Foreskin melanocyte (primary cell): ENCODE measurements at places on chromosomes 12 and 14.

DNA sequence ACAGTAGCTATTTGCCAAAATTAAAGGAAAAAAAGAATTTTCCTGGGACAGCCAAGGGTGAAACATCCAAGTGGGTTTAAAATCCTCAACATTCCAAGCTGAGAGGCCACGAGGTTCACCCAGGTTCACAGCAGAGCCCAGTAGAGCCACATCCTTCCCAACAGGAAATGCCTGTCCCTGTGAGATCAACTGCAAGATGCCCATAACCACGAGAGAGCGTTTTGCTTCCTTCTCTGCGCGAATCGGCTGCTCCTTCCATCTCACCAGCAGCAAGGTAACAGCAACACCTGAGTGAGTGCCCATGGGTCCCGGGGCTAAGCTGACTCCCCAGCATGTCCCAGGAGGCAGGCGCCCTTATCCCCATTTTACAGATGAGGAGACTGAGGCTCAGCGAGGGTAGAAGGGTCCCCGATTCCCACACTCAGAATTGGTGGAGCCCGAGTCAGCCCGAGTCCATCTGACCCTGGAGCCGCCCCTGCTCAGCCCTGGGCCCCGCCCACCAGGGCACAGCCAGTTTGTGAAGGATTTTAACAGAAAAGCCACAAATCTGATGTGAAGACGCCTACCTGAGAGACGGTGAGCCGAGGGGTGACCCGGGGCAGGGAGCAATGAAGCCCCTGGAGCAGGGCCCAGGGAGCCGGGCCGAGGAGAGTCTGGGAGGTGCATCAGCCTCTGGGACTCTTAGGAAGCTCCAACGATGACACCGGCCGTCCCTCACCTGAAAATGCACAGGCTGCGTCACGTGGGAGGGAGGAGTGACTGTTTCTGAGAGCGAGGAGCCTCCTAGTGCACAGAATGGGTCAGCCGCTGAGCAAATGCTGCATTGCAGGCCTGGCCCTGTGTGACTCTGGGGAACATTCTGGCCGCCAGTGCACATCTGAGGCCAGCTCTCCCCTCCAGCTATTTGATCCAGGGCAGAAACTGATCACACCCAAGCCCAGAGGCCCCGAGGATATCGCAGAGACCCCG lies 236.9 kb upstream of the SFSWAP start:
- DNase-seq, result no peak

DNA sequence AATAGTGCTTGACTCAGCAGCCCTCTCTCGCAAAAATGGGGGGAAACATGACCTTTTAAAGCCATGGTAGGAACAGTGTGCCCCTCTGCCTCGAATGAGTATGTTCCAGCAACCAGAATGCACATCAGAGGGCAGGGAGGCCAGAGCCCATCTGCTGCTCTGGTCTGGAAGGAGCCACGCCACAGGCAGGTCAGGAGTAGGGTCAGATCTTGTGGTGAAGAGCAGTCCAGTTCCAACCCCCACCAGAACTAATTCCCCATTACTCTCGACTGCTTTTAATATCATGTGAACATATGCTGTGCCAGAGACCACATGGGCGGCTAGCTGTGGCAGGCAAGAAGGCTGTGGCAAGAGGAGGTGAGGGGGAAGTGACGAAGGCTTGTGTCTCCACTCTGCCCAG lies 34.6 kb upstream of the TMX1 start:
- no peak for DNase-seq

GRCh38 chr14:104082807-104083206 lies 2.7 kb upstream of the ASPG start:
- no peak for DNase-seq

DNA sequence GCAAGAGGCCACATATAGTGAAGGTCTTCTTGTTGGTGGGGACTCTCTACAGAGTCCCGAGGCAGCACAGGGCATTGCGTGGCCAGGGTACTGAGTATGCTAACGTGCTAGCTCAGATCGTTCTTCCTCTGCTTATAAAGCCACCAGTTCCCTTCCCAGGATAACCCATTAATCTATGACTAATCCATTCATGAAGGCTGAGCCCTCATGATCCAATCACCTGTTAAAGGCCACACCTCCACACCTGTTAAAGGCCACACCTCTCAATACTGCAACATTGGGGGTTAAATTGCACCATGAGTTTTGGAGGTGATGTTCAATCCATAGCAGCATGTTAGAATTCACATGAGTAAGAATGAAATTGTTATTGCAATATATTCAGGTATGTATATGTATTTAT lies 12.8 kb upstream of the YARS2 start:
- no peak for DNase-seq

DNA sequence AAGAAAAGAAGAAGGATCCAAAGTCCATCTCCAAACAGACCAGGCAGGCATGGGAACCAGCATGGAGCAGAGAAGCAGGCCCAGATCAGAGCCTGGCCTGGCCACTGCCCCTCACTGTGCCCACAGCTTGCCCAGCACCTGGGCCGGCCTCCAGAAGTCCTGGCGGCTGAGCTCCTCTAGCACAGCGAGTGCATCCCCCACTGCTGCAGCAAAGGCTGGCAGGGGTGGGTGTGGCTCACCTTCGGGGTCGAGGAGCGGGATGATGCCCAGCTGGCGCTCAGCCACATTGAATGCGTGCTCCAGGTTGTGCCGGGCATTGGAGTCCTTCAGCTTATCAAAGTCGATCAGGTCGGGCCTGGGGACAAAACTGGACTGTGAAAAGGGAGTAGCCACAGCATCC lies 78.7 kb downstream of the SPTB start:
- DNase-seq, result no peak

- no peak for DNase-seq
Observed at GRCh38 chr14:66045572-66046021, 440.6 kb upstream of the CCDC196 start.

DNA sequence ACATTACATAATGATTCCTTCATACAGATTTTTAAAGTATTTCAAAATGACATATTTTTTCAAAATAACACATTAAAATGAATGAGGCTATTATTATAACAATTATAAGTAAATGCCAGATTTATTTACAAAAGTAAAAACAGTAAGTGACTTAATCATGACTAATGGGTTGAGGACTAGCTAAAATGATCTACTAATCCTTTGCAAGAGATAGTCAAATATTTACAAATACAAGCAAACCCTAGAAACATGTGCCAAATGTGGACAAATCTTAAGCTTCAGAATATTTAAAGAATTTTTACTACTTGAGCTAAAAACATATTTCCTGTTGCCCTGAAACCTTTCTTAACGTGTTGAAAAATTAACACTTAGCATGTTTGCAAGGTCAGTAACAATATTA lies 74.8 kb downstream of the KIF21A start:
- no peak for DNase-seq

- no peak for DNase-seq
Observed at GRCh38 chr12:69687390-69687789, 11.7 kb downstream of the BEST3 start.

DNA sequence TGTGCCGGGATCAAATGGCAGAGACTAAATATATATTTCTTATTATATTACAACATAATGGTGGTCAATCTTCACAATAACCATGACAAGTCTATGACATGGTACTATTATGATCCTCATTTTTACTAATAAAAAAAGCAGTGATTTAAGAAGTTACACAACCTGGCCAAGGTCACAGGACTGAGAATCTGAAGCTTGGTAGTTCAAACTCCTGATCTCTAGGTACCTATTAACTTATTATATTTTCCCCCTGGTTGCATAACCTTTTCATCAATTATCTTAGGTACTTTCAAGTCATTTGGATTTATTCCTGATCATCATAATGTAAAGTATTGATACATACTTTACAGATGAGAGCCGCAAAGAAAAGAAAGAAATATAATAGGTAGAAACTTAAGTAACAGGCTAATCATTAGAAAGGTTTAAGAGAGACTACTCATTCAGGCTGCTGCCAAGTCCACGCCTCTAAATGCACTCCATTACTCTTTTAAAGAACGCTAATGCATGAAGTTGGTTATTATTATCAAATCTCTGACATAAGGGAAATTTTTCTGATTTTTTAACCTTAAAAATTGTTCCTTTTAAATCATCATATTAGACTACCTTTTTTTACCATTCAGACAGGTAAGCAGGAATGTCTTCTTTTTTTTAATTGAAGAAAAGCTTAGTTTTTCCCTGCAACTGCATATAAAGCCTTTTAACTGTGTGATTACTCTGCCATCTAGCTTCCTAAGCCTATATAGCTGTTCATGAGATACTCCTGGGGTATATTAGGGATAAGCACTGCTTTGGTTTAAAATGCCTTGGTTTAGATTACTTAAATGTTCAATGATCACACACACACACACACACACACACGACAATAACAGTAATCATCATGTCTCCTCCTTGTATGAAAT lies 35.6 kb downstream of the RPS29 start:
- no peak for DNase-seq

DNA sequence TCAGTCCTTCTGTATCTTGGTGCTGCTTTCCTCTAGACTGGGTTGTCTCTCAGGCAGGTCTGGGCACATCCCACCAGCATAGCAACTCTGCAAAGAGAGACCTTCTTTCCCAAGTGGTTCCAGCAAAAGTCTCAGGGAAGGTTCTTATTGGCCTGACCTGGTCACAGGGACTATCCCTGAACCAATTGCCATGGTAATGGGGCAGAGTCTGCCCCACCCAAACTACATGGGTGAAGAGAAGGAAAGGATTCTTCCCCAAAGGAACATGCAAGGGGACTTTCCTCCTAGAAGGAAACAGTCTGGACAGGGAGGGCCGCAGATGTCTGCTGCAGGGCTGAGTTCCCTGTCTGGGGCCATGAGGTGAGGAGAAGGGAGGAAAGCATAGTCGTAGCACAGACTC lies 122.2 kb upstream of the NCOR2 start:
- DNase-seq, result no peak

DNA sequence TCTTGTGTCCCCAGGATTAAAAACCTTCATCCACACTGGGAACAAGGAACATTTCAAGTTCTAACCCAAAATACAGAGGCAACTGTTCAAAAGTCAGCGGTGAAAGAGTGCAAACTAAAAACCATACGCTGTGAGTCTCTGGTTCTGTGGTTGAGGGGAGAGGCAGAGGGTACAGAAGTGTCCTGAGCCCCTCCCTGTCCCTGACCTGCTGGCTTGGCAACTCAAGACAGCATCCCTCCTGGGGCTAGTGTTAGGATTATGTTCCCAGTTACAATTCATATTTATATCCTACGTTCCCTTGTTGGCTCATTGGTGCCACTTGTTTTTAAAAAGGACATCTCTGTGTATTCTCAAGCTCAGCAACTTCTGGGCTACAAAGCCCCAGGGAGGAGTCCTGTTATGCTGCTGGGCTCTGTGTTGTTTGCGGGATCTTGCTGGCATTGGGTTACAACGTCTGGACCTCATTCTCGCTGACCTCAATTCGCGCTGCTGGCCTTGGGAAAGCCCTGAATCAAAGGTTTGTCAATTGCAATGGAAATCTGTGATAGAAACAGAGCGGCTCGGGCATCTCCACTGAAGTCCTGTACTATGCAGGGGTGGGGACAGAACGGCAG lies 420.8 kb downstream of the FUT8 start:
- DNase-seq, result no peak

- peak; percentile 41 for DNase-seq
Observed at GRCh38 chr12:132600048-132601032, 10.0 kb downstream of the LRCOL1 start.

DNA sequence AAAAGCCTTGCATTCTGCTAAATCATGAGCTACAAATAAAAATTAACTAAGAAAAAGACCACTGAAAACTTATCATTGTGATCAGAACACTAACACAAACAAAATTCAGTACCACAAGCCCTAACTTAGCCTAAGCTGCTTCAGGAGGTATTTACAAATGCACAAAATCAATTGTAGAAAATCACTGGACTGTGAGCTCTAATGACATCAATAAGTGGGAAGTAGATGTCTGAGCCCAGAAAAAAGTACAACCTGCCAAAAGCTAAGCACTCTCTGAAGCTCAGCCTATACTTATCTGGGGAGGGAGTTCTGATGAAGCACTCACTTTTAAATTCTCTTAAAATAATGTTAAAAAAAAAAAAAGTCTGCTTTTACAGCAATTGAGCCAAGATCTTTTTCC lies 92.9 kb downstream of the SLCO1B1 start:
- DNase-seq, result no peak

DNA sequence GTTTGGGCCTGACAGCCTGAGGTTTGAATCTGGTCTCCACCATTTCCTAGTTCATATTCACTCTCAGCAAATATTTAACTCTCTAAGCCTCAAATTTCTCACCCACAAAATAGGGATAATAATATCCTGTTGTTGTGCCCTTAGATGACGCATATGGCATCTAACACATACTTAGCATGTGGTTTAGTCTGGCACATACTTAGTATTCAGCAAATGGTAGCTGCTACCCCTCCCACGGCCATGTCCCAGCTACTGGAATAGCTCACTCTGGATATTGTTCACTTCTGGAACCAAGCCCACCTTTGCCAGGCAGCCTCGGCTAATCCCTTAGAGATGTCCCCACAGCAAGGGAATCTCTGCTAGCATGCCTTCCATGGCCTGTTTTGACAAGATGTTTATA lies 53.3 kb downstream of the BICD1 start:
- no peak for DNase-seq

GRCh38 chr12:130603396-130603965 lies 112.6 kb downstream of the RIMBP2 start:
- no peak for DNase-seq

- DNase-seq, result no peak
Observed at GRCh38 chr14:100144645-100144995, 14.8 kb downstream of the DEGS2 start.

DNA sequence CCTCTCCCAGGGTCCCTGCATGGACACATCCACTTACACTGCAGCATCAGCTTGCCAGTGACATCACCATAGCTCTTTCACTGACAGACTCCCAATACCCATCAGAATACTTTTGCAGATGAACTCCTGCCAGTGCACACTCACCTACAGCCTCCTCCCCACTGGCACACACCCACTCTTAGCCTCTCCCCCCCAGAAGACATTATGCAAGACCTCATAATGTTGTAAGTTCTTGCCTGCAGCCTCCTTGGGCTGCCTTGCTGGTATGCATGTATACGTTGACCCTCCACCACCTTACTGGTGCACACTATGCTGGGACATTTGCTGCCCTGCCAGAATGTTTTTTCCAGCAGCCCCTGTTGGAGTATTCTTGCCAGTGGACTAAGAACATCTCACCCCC lies 324.2 kb downstream of the AEBP2 start:
- DNase-seq, result no peak

DNA sequence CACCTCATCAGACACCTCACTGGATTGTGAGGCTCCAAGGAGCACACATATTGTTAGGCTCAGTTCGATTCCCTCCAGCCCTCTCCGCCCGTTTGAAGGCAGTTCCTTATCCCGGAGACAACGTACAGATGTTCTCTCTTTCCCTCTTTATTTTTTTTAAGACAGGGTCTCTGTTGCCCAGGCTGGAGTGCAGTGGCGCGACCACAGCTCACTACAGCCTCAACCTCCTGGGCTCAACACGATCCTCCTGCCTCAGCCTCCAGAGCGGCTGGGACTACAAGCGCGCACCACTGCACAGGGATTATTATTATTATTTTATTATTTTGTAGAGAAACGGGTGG lies 718 bp upstream of the TROAP start:
- no peak for DNase-seq
